Fibroblast of skin of right biceps (primary cell): ENCODE measurements at places on chromosomes 6 and 20.

- DNase-seq = no peak
Observed at GRCh38 chr20:63542696-63543095, 4.9 kb downstream of the SRMS start.

- DNase-seq = peak; percentile 55
Observed at GRCh38 chr6:26607434-26608230, 10.9 kb downstream of the ABT1 start.

DNA sequence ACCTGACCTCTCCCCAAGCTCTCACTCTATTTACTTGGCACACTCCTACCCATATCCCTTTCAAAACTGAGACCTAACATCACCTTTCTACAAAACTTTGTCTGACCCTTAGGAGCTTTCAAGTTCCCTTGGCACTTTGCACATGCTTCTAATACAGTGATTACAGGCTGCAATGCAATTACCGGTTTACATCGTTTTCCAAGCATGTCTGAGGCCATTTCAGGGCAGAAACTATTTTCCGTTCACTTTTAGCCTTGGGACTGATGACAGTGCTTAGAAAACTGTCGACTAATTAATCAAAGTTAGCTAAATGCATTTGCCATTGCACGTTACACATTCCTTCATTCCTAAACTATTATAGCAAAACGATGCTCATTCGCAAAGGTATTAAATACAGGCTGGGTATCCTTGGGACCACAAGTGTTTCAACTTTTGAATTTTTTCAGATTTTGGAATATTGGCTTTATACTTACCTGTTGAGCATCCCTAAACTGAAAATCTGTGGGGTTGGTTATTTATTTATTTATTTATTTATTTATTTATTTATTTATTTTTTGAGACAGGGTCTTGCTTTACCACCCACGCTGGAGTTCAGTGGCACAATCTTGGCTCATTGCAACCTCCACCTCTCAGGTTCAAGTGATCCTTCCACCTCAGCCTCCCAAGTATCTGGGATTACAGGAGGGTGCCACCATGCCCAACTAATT is 3.3 kb downstream of the RARS2 start:
- peak; percentile 5 for DNase-seq

- no peak for DNase-seq
Observed at GRCh38 chr20:10915815-10916214, 242.0 kb upstream of the JAG1 start.

DNA sequence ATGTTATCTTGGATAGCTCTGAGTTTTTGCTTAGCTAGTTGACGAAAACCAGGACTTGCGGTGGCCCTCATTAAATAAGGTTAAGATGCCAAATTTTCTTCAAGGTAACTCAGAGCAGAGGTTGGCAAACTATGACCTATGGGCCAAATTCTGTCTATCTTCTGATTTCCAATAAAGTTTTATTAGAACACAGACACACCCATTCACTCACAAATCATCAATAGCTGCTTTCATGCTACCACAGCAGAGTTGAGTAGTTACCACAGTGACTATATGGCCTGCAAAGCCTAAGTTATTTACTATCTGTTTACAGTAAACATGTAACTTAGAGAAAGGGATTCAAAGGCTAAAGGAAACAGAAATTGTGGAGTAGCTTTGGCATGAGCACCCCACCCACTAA is 23.6 kb downstream of the DCDC2 start:
- no peak for DNase-seq

GRCh38 chr20:15756754-15757115 is 816.5 kb downstream of the KIF16B start:
- DNase-seq = no peak

GRCh38 chr6:133130863-133131262 is 110.3 kb upstream of the EYA4 start:
- peak; percentile 60 for DNase-seq

- DNase-seq = peak; percentile 73
Observed at GRCh38 chr20:44738813-44739477, 6.7 kb upstream of the KCNK15 start.

- DNase-seq = no peak
Observed at GRCh38 chr20:64037498-64038213, 1.7 kb downstream of the C20orf204 start.

DNA sequence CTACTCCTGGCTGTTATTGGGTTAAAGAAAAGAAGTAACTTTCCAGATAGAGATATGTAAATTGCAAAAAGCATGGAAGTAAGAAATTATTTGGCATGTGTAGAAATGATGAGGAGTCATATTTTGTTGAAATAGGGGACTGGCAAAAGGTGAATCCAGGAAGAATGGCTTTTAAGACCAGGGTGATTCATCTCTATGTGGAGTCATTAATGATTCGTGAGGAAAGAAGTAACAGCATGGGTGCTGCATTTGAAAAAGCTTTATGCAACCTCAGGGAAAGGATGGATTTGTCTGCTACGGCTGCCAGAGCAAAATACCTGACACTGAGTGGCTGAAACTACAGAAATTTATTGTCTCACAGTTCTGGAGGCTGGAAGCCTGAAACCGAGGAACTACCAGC is 14.8 kb upstream of the SYNE1 start:
- peak; percentile 38 for DNase-seq

GRCh38 chr20:41293269-41294037 is 24.1 kb downstream of the ZHX3 start:
- peak; percentile 41 for DNase-seq

- no peak for DNase-seq
Observed at GRCh38 chr20:36542516-36543183, 1.3 kb downstream of the MYL9 start.

GRCh38 chr20:52892023-52892422 is 80.1 kb upstream of the TSHZ2 start:
- no peak for DNase-seq

GRCh38 chr6:143792402-143793279 is 50.5 kb upstream of the LTV1 start:
- no peak for DNase-seq

- DNase-seq = no peak
Observed at GRCh38 chr20:30985386-30985785, 272.1 kb upstream of the DEFB115 start.

DNA sequence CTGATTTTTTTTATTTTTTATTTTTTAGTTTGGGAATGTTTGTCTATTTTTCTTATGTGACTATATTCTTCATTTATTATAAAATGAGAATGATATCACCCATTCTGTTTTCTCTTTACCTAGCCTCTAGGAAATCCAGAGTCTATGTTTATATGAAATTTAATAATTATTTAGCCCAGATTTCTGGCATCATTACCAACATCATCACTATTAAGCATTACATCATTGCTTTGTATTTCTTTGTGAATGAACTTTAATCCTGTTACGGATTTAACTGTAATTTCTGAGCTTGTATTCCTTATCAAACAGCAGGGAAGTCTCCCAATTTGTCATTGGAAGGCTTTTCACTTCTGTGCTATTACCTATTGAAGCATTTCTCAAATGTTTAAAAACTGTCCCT is 72.7 kb upstream of the NOX3 start:
- no peak for DNase-seq

- DNase-seq = no peak
Observed at GRCh38 chr6:1745814-1746213, 136.1 kb downstream of the FOXC1 start.

DNA sequence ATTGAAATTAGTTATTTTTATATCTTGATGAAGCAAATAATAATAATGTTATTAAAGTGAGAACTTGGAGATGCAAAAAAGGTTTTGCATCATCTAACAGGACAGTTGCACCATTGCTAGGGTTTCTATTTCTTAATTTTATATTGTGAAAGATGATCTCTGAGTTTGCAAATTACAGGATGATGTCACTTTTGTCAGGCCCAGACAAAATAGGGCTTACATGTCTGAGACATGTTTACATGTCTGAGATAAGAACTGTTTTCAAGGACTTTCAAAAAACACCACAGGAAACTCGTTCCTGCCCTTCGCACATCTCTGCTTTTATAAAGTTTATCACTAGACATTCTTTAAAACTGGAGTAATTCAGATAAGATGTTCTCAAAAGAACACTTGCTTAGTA is 1075.8 kb upstream of the MANEA start:
- no peak for DNase-seq

GRCh38 chr6:6409397-6410030 is 89.1 kb upstream of the F13A1 start:
- DNase-seq = no peak

DNA sequence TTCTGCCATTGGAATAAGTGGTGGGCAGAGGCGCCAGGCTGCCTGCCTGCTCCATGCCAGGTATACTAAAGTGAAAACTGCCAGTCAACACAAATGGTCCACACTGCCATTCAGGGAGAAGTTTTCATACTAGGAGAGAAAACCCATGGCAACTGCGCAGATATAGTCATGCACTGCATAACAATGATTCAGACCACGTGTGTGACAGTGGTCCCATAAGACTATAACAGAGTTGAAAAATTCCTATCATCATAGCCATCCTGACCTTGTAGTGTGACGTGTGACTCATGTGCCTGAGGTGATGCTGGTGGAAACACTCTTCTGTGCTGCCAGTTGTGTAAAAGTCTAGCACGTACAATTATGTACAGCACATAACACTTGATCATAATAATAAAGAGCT is 25.1 kb downstream of the ZC3H12D start:
- DNase-seq = peak; percentile 74

- peak; percentile 97 for DNase-seq
Observed at GRCh38 chr6:113564371-113565171, 292.6 kb upstream of the MARCKS start.

- no peak for DNase-seq
Observed at GRCh38 chr20:43723186-43723585, 3.6 kb downstream of the GTSF1L start.

GRCh38 chr6:158293122-158293521 is 19.1 kb upstream of the TULP4 start:
- DNase-seq = no peak

DNA sequence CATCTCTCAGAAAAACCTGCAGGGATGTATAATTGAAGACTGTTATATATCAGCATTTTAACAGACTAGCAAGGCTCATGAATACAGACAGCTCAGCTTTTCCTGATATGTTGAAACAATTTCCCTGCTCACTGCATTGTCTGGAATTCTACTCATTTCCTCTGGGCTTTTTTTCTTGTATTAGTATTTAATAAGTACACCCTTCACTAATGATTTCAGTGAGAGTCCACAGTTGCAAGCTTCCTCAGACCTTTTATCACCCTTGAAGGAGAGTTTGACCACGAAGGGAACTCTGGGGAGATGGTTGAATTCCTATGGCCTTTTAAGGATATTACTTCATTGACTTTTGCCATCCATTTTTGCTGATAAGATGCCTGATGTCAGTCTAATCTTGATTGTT is 248.7 kb downstream of the ADGB start:
- DNase-seq = peak; percentile 61

DNA sequence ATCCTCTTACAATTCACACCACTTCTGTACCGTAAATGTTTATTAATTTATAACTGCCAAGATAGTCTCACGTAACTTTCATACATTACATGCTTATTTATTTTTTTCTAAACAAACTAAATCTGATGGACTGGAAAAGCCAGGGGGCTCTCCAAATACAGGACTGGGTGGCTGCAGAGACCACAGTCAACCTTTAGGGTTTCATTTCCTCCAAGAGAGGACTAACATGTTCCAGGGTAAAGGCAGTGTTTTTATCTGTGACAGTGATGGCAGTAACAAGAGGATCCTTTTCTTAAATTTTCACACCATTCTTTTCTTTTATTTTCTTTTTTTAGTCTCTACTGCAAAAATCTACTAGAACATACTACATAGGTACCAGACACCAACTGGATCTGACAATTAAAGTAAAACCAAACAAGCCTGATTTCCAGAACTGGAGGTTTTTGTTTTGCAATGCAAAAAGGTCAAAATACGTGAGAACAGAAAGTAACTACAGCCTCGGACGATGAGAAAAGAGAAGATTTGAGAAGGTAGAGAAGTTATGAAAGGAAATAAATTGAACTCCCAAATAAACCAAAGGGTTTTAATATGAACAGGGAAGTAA is 1.2 kb downstream of the LMBRD1 start:
- DNase-seq = no peak

DNA sequence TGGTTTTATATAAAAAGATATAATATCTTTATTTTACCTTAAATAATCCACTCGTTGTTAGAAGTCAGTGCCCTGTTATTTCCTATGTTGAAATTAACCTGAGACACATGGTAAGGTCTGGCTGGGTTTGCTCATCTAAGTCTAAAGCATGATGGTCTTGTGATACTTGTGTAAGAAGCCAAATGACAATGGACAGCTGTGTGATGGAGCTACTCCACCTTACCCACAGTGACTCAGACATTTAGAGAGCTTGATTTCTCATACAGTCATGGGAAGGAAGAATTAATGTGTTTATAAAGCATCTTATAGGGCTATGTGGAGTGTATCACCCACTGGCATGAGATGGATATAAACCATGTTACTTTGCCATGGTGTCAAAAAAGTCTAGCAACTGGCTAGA is 11.7 kb downstream of the CTCFL start:
- DNase-seq = no peak

GRCh38 chr20:31496761-31497295 is 17.4 kb upstream of the HM13 start:
- peak; percentile 35 for DNase-seq

DNA sequence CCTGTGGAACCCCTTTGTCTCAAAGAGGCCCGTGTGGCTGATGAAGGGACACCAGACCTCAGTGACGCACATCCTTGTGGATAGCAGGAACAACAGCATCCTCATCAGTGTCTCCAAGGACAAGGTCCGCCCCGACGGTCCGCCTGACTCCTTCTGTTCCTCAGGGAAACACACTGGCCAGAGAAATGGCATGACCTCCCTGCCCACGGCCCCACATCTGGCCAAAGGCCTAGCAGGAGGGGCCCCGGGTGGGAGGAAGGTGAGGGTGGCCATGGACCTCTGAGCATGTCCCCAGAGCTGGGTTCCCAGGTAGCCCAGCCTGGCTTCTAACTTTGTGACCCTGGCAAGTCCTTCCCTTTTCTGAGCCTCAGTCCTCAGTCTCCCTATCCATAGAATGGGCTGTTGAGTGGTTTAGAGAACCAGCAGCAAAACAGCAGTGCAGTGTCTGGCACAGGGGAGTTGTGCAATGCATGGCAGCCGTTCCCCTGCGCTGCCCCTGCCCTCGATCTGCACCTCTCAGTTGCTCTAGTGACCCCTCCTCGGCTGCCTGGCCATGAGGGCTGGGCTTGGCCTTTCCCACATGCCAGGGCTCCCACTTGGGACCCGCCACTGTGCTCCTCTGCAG is 48.3 kb downstream of the EFCAB8 start:
- no peak for DNase-seq

DNA sequence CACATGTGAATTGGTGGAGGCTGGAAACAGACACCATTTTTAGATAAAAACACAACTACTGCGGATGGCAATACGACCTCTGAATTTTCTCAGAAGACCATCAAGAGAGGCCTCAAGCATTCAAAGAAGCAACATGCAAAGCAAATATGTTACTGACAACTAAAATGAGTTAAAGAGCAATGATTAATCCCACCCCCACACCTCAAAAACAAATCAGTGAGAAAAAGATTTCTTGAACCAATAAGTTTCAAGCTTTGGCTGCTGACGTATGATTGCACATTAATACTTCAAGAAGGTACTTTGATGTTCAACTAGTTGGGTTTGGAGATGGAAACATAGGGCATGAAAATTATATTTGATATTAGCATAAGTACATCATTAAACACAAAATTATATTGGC is 982 bp downstream of the MMUT start:
- DNase-seq = peak; percentile 12
